Activated CD4-positive, alpha-beta T cell treated with anti-CD3 and anti-CD28 coated beads, Interleukin-2, amount 50 U/mL, for 48 hours (primary cell): ENCODE measurements at places on chromosomes 3 and 15.

DNA sequence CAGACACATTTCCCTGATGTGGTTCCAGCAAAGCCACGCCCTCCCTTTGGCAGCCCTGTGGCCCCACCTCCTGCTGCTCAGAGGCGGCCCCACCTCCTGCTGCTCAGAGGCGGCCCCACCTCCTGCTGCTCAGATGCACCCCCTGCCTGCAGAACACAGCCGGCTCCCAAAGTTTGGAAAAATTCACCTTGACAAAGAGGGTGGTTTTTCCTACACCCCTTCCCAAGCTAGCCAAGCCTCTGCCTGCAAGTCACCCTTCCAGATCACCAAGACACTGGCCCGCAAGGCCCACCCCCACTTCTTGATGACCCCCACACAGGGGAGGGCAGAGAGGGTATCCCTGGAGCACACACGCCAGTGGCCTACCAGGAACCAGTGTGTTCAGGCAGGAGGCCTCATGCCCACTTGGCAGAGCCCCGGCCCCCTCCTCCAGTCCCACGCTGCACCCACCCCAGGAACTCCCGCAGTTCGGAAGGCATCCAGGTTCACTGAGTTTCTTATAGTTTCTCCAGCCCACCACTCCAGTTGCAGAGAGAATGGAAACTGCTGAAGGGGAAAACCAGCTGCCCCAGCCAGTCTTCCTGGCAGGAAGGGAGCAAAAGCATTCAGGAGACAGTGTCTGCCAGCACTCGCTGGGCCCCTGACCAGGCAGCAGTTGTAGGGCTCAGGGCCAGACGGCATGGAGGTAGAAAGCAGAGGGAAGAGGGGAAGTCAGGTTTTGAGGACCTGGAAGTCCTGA, 2.3 kb upstream of the HAPLN3 start:
- DNase-seq: peak; percentile 88

DNA sequence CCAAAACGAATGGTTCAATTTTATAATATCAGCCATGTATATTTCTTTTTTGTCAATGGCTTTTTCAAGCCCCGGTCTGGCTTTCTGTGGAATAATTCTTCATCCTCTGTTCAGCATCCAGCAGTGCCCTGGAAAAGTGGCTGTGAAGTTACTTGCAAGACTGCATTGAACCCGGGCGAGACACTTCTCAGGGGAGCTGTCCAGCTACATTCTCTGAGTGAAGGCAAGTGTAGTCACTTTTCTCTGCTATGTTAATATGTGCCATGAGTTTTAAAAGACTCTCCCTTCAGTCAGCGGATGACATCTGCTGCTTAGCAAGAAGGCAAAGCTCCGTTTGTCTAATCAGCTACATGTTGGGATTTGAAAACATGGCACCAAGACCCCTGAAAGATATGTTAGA, 81.3 kb upstream of the RGMA start:
- no peak for DNase-seq

GRCh38 chr3:101640256-101640655, 36.7 kb downstream of the ZBTB11 start:
- no peak for DNase-seq

- DNase-seq: no peak
These were observed 45.7 kb upstream of the MYZAP start for GRCh38 chr15:57545995-57546394.

DNA sequence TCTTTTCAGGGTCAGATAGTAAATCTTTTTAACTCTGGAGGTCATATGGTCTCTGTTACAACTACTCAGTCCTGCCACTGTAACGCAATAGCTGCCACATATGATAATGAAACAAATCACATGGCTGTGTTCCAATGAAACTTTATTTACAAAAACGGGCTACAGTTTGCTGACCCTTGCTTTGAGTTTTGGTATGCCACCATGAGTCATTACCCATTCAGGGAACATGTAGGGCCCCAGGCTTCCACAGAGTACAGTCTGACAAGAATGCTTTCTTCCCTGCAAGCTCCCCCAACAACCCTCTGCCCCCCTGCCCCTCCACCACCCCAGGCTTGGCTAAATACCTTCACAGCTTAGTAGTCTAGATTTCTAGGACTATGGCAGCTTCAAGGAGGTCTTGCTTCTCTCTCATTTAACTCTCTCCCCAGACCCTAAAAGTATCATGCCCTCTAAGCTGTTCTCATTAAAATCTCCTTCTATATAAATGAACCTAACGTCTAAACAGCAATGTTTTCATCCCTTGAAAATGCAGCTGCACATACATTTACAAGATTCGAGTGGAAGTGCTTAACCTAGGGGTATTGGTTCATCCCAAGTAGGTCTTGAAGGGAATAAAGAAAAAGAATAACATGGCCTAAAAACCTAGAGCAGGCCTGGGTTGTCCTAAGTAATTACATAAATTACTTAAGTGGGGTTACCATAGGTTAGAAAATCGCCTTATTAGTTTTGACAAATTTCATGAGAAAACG, 117.8 kb upstream of the PRICKLE2 start:
- DNase-seq: no peak

GRCh38 chr3:187665764-187666402, 4.3 kb downstream of the SST start:
- DNase-seq: no peak
